Activated naive CD4-positive, alpha-beta T cell (primary cell): ENCODE measurements at places on chromosomes 2 and 18.

DNA sequence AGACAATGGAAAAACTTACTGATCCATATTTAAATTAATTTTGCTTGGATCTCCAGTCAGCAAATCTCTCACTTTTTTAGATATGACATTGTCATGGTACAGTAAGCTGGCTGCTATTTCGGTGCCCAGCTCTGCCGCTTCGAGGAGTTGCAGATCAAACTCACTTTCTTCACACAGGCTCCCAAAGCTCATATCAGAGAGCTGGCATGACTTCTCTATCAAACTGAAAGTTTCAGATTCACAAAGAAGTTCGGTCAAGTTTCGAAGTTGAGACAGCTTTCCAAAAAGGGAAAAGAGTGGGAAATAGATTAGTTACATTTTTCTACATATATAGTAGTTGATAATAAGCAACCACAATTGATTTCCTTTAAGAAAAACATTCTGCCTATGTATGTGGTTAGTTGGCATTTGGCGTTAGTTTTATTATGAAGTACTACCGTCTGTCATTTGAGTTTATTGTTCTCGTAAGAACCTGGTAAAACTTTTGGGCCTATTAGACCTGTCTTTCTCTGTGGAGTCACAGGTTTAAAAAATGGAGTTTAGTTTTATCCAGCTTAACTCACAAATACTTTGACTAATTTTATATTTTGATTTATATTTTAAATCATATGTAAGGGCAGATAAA is 118.8 kb downstream of the ABCA12 start:
- DNase-seq: no peak

GRCh38 chr18:58392324-58393000 is 236.4 kb downstream of the ALPK2 start:
- DNase-seq: no peak

GRCh38 chr2:10532638-10533101 is 84.5 kb upstream of the ODC1 start:
- DNase-seq: no peak

DNA sequence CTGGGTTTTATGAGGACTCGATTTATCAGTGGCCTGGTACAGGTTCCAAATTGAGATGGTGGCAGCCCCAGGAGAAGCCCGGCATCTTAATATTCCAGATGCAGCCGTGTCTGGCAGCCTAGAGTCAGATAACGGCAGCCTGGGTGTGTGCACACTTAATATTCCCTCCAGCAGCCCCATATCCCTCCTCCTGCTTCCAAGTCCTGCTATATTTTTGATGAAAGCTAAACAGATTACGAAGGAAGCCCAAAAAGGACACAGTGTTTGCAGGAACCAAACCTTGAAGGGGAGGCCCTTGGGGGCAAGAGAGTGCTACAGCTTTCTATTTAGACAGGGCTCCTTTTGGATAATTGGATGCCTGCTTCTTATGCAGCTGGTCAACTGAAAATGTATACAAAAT is 25.1 kb upstream of the ALK start:
- no peak for DNase-seq

DNA sequence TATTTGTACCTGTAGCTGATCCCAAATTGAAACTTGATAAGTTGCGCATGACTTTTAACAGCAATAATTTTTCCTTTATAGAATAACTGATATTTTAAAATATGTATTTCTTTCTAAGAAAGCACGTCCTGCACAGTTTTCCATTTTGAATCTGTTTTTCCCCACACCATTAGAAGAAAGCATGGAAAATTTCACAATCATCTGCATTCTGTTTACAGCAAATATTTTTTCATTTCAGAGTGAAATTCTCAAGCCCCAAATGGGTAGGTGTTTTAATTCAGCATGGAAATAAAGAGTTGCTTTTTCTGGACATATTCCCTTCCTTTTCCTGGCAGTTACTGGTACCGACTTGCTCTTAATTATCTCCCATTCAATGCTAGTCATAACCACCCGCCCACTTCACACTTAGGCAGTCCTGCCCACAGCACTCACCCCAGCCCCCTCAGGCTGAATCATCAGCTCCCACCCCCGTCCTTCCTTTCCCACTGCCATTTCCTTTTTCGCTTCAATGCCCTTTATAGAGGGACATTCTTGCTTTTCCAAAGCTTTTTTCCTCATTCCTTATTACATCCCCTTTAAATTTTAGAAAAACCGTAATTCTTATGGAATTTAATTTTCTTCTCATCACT is 89.2 kb upstream of the GLS start:
- no peak for DNase-seq

GRCh38 chr2:110888411-110888810 is 156.0 kb downstream of the ACOXL start:
- no peak for DNase-seq

DNA sequence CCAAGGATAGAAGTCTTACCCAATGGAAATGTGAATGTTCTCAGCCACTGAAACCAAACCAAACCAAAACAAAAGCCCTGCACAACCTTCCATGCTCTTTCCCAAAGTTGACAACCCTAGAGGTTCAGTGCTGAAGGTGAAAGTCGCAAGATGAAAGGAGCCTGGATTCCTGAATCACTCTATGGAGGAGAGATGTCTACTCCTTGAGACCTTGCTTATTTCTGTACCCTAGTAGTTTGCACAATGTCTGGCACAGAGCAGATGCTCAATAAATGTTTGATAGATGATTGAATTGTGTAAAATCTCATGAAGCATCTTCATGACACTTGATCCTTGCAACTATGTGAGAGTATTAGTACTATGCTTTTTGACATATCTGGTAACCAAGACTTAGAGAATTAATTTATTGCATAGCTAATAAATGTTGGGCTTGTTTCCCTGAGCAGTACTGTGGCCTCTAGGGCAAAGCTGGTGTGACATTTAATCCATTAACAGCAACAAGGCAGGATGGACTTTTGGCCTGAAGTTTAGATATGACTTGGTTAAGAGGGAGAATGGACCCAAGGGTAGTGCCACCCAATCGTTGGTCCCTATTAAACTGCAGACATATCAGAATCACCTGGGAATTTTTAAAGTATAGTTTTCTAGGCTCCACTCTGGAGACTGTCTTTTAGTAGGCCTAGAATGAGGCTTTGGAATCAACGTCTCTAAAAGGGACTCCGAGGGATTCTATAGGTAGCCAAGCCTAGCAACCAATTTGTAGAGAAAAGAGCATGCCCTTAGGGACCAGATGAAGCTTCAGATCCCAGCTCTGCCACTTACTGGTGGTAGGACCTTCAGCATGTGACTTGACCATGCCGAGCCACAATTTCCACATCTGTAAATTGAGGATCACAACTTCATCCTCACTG is 145.9 kb downstream of the DDX1 start:
- no peak for DNase-seq

DNA sequence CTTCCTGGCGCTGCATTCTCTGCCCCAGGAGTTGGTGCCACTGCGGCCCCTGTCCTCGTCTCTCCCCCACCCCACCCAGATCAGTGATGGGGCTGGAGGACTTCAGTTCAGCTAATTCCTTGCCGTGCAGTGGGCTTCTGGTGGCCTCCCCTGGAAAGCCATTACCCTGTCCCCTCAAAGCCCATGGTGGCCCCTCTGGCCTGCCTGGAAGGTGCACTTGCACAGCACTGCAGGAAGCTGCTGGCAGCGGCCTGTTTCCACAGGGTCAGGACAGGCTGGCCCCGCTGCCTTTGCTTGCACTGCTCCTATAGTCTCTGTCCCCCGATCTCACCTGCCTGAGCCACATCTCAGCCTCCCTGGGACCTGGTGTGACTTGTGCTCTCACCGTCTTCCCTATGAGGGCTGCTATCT is 105.1 kb downstream of the USP40 start:
- DNase-seq: no peak

GRCh38 chr18:38520786-38521185 is 955.2 kb upstream of the CELF4 start:
- no peak for DNase-seq

GRCh38 chr2:235606004-235606715 is 112.3 kb downstream of the AGAP1 start:
- no peak for DNase-seq

- DNase-seq: no peak
These were observed 39.4 kb upstream of the CTDP1 start for GRCh38 chr18:79640064-79640672.

DNA sequence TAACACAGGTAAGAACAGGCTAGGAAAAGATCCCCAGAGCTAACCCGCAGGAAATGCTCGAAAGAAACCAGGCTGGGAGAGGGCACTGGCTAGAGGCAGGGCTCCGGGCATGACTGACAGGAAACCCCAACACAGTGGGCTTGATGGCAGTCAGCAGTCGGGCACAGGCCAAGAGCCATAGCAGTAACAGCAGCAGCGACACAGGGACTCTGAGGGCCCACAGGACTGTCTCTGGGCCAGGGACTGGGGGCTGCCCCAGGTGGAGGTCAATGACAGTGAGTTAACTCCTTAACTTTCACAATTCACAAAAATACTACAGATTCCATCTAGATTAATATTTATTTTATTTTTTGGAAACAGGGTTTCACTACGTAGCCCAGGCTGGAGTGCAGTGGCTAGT is 37.3 kb upstream of the ASPRV1 start:
- DNase-seq: no peak

- DNase-seq: no peak
These were observed 111.9 kb downstream of the C1D start for GRCh38 chr2:67950919-67951318.
